CD4-positive, alpha-beta T cell treated with Interleukin-21 for 1 hour (primary cell): ENCODE measurements at places on chromosomes 5 and 9.

GRCh38 chr9:121362813-121363621, 7.0 kb downstream of the STOM start:
- DNase-seq: no peak

DNA sequence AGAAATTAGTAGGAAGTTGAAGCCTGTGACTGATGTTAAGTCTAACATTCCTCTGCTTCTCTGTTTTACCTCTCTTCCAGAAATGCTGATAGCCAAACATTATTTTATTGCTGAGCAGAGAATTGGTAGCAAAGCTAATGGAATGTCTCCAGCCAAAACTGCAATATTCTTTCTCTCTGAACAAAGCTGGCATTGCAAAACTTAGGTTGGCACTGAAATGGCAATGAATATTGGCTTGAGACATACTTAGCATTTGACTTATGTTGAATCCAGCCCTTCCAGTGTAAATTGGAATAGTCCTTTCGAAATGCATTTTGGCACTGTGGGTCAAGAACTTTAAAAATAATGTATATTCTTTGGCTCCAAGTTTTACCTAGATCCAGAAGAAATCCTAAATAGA, 21.1 kb downstream of the FAF2 start:
- DNase-seq: no peak

DNA sequence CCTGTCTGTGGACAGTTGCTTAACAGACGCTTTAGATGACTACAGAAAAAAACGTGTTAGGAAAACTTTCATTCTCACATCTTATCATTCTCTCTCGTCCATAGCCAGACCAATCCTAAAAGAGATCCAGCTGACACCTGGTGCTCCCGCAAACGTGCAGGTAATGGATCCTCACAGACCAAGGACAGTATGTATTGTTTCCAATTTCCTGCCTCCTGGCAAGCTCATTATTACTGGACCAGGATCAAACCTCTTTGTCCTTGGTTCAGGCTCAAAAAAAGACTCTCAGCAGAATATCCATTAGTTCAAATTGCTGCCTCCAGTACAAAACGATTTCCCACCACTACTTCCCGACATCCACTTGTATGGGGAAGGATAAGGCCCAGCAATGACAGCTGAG, 62.4 kb downstream of the SERINC5 start:
- DNase-seq: no peak

DNA sequence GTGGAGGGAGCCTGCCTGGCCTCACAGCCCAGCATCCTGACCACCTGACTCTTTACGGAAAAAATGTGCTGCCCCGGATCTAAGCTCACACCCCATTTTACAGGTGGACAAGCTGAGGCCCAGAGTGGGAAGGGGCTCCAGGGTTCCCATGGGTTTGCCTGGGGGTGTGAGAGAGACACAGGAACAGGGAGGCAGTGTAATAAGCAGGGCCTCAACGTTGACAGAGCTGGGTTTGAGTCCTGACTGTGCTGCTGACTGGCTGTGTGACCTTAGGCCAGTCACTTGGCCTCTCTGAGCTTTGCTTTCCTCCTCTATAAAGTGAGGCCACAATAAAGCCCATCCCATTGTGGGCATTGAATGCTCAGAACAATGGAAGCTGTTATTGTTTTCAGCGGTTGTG, 73.7 kb downstream of the HMCN2 start:
- DNase-seq: no peak

DNA sequence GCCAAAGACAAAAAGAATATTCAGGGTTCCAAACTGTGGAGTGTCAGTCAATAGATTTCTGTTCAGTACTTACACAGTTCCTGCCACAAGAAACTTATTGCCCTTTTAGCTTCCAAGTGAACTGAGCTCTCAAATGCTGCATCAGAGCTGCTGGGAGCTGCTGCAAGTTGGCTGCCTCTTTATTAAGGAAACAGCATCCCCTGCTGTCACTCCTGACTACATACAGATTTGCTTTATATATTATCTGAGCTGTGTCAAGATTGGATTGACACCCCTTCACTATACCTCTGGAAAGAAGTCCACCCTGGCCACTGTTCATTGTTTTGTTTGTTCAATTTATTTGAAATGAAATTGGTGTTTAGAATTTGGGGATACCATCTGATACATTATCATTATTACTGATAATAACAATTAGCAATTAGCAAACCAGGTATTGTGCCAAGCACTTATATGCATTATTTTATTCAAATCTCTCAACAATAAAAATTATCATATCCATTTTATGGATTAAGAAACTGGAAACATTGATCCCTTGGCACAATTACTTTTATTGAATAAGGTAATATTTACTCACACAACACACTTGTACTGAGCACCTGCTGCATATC, 16.4 kb upstream of the C5orf58 start:
- DNase-seq: peak; percentile 3

- no peak for DNase-seq
These were observed 16.8 kb upstream of the CCDC192 start for GRCh38 chr5:127686424-127686823.

- DNase-seq: no peak
These were observed 124.3 kb upstream of the SLC24A2 start for GRCh38 chr9:19913151-19913550.

GRCh38 chr5:143051244-143052058, 281.3 kb downstream of the ARHGAP26 start:
- no peak for DNase-seq

DNA sequence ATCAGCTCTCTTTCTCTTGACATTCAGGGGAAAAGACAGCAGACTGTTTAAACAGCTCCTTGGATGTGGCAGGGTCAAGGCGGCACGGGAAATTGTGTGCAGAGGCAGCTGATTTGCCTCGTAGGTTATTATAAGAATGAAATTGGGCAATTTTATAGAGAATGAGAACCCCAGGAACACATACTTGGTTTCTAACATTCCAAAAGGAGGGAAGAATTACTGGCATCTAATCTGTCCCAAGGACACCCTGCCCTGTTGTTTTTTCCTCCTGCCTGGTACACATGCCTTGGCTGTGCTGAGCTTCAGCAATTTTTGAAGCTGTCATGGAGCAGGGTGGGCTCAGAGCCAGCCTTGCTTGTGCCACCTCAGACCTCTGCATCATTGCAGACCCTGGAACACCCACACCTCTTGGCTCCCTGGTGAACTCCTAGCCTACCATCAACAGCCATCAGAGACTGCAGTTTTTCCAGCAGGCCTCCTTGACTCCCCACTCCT, 143.6 kb downstream of the BOD1 start:
- no peak for DNase-seq

DNA sequence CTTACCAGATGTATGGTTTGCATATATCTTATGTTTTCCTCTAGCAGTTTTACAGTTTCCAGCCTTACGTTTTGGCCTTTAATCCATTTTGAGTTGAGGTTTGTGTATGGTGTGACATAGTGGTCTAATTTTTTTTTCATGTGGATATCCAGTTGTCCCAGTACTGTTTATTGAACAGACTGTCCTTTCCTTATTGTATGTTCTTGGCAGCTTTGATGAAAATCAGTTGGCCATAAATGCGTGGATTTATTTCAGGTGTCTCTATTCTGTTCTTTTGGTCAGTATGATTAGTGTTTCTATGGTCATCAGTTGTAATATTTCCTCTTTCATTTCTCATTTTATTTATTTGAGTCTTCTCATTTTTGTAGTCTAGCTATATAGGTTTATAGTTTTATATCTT, 42.4 kb downstream of the SRFBP1 start:
- DNase-seq: no peak

- no peak for DNase-seq
These were observed 134.0 kb upstream of the MYO10 start for GRCh38 chr5:17069995-17070511.

GRCh38 chr9:136412962-136413361, 2.5 kb downstream of the PMPCA start:
- no peak for DNase-seq

GRCh38 chr9:36153746-36154145, 15.4 kb upstream of the CCIN start:
- DNase-seq: no peak

DNA sequence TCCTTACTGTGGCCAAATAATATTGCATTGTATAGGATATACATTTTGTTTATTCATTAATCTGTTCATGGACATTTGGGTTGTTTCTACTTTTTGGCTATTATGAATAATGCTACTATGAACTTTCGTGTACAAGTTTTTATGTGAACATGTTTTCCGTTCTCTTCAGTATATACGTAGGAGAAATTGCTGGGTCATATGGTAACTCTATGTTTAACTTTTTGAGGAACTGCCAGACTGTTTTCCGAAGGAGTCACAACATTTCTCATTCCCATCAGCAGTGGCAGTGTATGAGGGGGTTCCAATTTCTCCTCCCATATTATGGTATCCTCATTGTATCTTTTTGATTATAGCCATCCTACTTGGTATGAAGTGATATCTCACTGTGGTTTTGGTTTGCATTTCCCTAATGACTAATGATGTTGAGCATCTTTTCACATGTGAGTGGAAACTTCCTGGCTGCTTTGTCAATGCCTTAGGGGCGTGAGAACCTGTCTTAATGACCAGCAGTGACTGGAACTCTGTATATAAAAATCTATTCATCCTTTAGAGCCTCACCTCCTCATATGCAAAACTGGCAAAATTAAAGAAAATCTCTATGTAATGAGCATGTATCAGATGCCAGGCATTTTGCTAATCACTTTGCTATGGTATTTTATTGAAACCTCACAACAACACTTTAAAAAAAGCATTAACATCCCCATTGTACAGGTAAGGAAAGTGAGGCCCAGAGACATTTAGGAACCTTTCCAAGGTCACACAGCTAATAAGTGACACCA, 47.8 kb upstream of the TGFBR1 start:
- DNase-seq: peak; percentile 48

DNA sequence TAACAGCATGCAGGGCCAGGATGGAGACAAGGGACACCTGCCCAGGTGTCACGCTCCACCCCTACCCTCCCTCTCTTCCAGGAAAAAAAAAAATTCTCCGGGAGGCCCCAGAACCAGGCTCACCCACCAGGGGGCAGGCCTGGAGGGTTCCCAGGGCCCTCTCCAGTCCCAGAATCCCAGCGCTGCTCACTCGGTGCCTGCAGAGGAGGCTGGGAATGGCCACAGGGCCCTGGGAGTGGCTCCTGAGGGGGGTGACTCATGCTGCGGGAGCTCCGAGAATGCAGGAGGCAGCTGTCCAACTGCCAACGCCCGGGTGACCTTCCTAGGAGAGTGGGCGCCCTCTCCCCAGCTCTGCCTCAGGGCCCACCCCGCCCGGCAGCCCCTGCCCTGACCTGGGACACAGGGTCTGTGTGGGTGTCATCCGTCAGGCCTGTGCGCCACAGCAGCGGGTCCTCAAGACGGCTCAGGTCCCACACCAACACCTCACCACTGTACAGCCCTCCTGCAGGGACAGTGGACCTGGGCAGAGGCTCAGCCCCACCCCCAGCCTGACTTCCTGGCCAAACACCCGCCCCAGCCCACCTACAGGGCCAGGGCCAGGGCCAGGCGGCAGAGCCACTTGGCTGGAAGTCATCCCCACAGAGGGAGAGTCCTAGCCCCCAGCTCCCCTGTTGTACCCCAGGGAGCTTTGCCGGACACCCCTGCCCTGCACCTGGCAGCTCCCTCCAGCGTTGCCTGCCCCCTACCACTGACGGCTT, 21.2 kb downstream of the DYNC2I2 start:
- DNase-seq: no peak

DNA sequence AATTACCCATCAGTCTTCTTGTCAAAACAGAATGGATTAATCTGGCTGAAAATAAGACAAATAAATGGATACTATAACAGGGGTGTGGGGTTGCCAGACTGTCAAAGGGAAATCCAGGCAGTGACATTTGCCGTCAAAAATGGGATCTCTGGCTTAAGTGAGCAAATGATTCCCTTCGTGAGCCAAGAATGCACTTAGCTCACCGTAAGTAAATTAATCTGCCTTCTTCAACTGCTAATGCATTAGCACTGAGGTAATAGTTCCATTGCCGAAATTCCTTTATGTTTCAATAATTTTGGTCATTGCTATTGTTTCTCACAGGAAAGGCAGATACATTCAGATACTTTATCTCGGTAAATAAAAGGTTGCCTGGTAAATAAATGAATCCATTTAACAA, 377.8 kb downstream of the KIAA0825 start:
- no peak for DNase-seq

- DNase-seq: no peak
These were observed 2.5 kb downstream of the RNF145 start for GRCh38 chr5:159206818-159207217.

DNA sequence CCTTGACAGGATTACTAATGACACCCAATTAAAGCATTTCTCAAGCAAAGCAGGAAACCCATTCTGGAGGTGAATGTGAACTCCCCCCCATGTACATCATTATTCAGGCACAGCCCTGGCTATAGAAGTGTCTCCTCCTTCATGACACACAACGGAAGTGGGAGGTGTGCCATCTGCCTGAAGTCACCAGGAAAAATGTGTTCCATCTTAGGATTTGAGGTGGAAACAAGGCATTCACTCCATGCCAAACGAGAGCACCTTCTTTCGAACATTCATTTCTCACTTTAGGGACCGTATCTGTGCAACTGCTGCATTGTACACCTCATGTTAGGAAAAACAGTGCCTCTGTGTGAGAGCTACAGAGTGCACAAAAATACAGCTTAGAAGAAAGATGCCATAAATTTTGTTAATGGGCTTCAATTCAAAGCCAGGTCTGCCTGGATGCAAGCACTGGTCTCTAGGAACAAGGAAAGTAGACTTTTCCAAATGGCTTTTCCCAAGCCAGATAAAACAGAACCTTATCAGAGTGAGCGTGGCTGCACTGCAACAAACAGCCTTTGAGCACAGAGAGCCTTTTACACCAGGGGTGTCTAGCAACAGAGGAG, 19.4 kb downstream of the GOLM1 start:
- DNase-seq: no peak

DNA sequence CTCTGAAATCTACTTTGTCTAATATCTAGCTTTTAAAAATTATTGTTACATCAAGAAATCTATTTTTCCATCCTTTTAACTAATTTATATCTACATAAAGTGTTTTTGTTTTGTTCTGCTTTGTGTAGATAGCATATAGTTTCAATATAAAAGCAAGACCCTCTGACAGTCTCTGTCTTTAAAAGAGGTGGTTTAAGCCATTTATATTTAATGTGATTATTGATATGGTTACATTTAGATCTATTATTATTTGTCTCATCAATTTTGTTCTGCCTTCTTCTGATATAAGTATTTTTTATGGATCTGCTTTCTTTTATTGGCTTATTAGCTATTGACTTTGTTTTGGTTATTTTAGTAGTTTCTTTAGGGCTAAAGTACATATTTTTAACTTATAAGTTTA, 16.0 kb downstream of the HMGXB3 start:
- DNase-seq: no peak

DNA sequence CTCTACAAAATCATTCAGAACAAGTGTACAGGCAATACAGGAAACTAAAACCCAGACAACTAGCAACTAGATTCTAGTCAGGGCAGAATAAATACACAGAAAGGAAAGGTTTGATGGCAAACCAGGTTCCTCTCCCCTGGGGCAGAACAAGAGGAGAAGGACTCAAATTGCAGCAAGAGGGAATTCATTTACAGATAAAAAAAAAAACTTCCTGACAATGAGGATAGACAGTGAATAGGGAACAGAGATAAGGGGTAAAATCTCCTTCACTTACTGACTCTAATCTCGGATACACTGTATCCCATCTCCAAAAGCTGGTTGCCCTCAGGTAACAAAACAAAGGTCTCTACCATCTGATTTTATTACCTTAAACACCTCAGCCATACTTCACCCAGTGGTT, 244.0 kb downstream of the SEC61B start:
- no peak for DNase-seq

- no peak for DNase-seq
These were observed 369.5 kb downstream of the NTRK2 start for GRCh38 chr9:85038824-85039608.

GRCh38 chr5:1204693-1205242, 3.4 kb downstream of the SLC6A19 start:
- no peak for DNase-seq

GRCh38 chr5:72694856-72695255, 121.6 kb upstream of the TNPO1 start:
- no peak for DNase-seq
